ENCODE measurements at places on chromosomes 4 and X. TPM values are rescaled to one million over a fixed set of nuclear protein-coding genes. Genes with fewer than 3 reads are reported as not detected.

Gene ARSJ
- total RNA-seq = not detected

GRCh38 chr4:148089624-148090023 lies 352.6 kb downstream of the NR3C2 start:
- DNase-seq = no peak

Gene REST
- total RNA-seq = 29.5 TPM

- no peak for DNase-seq
These were observed 158.2 kb downstream of the PLS3 start for GRCh38 chrX:115719171-115719570.

DNA sequence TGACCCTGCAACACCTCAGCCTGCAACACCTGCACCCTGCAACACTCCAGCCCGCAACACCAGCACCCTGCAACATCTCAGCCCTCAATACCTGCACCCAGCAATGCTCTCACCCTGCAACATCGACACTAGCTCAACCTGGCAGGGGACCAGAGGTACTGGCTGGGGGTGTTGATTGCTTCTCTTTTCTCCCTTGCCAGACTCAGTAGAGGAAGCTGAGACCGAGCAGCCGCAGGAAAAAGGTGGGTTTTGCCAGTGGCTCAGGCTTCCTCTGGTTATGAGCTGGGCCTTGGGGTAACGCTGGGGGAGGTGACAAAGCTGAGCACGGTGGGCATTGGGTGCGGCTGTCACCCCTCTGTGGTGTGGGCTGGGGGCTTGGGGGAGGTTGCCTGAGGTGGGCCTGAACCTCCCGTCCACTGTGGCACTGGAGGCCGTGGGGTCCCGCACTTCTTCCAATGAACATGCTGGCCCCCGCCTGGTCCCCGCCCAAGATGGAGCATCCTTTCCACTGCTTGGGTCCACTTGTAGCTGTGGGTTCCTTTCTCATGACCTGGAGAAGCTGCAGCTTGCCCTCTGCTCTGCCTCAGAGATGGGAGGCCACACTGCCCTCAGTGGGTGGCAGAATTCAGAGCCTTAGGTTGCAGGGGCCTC lies 26.0 kb downstream of the SH3TC1 start:
- no peak for DNase-seq

DNA sequence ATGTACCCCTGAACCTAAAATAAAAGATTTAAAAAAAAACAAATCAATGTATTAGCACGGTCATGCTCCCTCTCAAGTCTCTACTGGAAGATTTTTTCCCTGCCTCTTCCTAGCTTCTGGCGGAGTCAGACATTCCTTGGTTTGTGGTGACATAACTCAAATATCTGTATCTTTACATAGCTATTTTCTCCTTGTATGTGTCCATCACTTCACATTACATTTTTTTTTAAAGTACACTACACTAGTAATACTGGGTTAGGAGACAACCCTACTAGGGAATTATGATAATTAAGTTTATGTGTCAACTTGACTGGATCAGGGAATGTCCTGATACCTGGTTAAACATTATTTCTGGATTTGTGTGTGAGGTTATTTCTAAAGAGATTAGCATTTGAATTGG lies 1197.9 kb downstream of the TECRL start:
- no peak for DNase-seq

Gene SCRG1
- total RNA-seq = not detected

DNA sequence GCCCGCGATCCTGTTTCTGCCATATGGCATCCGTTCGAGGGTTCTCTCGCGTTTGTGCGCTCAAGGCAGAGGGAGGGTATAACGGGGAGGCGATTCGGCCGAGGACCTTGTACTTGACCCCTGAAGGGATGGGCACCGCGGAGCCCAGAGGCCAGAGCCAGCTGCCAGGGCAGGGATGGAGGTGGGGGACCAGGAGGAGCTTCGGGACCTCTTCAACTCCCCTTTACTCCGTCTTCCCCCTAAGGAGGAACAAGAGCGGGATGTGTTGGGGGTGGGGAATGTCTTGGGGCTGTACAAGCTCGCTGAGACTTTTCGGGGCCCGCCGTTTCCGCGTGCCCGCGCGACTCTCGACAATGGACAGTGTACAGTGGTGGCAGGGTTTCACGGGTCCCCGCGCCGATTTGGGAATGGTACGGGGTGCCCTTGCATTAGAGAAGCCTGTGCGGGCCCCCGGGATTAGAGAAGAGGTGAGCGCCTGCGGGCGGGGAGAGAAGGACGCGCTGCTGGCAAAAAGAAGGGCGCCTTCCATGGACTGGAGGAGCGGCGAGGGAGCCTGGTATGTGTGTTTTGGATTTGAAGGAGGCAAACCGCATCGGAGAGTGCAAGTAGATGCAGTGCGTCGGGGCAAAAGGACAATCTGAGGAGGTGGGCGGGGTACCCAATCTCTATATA lies 760 bp downstream of the UGT8 start:
- no peak for DNase-seq

GRCh38 chr4:23476515-23477090 lies 413.2 kb downstream of the PPARGC1A start:
- DNase-seq = no peak

Gene ABLIM2
- total RNA-seq = 0.15 TPM

DNA sequence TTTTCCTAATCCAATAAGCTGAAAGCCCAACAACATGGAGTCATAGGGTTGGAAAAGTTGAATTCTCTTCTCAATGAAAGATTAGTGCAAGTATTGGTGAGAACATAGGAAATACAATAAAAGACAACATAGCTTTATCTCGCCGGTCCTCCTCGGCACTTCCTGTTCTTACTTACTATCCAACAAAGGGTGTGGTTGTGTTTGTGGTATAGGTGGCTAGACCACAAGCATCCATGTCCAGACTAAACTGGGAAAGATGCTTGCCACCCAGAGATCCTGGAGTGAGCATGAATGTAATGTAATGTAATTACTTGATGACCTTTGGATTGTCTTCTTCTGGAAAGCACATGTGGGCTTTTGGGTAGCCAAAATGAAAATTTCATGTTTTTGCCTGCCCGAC lies 223.8 kb downstream of the CPE start:
- DNase-seq = no peak

DNA sequence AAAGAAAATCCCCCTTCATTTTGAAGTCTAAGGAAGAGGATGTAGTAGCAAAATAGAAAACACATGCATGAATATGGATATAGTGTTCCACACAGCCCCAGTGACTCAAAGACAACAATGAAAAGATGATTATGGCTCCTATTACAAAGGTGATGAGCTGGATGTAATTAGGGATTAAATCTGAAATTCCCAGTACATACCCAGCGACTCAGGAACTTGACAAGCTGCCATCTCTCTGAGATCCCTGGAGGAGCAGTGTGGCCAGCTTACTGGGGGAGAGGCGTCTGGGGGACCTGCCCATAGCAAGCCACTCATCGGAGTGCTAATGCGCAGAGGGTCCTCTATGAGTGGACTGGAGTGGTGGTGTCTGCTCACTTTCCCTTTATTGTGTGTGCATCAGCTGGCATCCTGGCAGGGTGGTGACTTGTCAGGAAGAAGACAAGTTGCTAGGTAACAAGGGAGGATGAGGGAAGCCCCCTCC lies 42.7 kb upstream of the MGST2 start:
- DNase-seq = no peak

GRCh38 chr4:81737865-81738559 lies 266.3 kb upstream of the RASGEF1B start:
- no peak for DNase-seq

- DNase-seq = no peak
These were observed 160.0 kb upstream of the SPRY1 start for GRCh38 chr4:123236606-123237005.

DNA sequence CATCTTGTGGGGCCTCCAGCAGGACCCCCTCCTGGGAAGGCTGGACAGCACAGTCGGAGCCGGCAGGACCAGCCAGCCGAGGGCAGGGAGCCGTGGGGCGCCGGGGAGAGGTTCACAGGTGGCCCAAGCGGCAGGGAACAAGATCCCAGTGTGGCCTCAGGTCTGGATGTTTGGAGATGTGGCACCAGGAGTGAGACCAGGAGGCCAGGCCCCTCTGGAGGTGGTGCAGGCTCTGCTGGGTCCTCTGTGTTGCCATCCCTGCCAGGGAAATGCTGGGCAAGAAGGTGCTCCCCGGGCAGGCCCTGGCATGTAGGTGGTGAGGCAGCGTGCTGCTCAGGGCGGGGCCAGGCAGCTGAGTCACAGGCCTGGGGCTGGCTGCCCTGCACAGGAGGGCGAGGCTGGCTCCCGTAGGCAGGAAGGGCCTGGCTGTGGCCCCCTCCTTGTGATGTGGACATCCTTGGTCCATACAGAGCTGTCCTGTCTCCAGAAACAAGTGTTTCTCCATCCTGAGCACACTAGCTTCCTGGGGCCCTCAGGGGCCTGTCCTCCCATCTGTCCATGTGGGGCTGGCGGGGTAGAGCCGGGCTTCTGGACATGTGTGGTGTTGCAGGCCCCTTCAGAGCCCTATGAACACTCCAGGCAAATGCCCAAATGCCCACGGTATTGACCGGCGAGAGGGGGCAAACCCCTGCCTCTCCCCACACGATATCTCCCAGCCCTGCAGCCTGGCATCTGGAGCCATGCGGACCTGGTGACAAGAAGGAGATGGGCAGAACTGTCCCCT lies 4.8 kb upstream of the HGFAC start:
- peak; percentile 4 for DNase-seq

DNA sequence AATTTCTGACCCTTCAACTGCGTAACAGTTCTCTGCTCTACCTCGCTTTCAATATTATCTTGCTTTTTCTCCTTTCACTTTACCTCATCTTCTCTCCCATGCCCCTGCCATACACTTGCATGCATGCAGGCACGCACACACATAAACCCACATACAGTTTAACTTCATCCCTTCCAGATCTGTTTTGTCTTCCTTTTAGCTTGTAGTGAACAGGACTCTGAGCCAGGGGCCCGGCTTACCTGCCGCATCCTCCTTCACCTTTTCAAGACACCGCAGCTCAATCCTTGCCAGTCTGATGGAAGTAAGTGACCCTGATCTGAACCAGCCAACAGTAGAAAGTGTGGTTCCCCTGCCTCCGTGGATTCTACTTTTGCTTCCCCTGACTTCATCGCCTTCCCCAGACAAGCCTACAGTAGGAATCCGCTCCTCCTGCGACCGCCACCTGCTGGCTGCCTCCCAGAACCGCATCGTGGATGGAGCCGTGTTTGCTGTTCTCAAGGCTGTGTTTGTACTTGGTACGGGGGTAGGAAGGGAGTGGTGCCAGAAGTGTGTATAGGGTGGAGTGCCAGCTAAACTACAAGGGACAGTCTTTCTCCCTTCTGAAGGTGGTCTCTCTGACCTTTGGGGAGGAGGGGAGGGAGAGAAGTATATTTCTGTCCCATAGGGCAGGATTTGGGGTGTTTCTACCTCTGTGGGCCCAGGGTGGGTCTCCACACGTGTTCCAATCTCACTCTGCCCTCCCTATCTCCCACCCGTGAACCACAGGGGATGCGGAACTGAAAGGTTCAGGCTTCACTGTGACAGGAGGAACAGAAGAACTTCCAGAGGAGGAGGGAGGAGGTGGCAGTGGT lies 10.7 kb downstream of the MED12 start:
- no peak for DNase-seq

- DNase-seq = peak; percentile 49
These were observed 7.4 kb downstream of the LPAR4 start for GRCh38 chrX:78754917-78755316.

DNA sequence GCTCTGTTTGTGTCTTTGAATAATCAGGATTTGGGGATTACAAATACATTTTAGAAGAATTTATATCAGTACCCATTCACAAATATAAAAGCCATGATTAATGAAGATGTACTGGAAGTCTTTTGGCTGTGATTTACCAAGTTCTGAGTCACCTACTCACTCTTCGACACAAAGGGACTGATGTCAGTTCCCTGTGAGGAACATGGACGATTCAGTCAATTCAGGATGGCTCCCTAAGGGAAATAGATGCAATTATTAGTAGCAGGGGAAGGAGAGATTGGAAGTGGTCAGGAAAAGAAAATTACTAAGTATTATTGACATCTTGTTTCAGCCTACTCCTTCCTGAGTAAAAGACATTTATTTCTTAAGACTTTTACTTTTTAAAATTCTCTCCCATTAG lies 550.7 kb upstream of the SLIT2 start:
- DNase-seq = no peak

Gene UPF3B
- 14.4 TPM for total RNA-seq

Gene DKK2
- total RNA-seq = not detected

- no peak for DNase-seq
These were observed 31.1 kb downstream of the NHSL2 start for GRCh38 chrX:71941776-71942175.

Gene RTL9
- total RNA-seq = 0.21 TPM

DNA sequence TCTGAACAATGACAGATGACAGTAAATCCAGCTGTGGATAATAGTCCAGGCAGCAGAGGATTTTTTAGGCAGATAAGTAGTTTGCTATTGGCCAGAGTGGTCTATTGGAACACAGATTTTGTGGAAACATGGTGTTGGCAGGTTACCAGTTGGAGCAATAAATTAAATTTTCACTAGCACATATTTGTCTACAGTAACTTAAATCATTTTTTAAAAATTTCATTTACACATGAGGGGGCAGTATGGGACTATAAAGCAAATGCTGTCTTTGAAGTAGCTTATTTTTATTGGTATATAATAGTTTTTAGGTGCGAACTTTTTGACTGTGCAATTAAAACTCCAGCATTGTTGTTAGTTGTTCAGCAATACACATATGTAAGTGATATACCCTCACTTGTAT lies 289.8 kb downstream of the ARHGAP10 start:
- DNase-seq = no peak

DNA sequence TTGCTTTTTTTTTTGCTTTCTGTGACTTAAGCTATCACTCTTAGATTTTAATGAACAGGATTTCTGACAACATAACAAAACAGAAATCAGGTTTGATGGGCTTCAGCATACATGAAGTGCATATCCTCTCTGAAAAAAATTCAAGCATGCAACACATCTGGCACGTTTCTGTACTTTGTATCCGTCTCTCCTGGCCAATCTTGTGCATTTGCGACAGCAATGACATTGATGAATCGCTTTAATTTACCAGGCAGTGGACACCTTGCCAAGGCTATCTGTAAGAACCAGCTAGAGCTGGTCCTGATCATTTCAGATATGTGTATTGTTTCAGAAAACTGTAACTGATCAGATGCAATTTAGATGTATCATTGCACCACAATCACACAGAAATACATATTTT lies 93.3 kb downstream of the CCSER1 start:
- no peak for DNase-seq

Gene XAGE1A
- not detected for total RNA-seq

DNA sequence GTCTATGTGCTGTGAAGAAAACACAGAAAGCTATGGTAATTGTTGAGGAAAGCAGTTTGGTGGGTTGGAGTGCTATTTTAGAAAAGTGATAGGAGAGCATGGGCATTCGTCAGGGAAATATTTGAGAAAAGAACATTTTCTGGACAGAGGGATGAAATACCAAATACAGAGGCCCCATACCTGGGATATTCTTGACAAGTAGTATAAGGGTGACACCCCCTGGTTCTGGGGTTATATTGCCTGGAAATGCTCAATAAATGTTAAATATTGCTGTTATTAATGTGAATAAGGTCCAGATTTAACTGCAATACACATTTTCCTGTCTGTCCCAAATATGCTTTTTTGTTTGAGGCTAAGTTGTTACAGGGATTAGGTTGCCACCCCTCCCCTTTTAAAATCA lies 42.9 kb downstream of the WWC2 start:
- no peak for DNase-seq

Measured in GM12878 (cell line).